ENCODE measurements at places on chromosomes 1 and 21.

DNA sequence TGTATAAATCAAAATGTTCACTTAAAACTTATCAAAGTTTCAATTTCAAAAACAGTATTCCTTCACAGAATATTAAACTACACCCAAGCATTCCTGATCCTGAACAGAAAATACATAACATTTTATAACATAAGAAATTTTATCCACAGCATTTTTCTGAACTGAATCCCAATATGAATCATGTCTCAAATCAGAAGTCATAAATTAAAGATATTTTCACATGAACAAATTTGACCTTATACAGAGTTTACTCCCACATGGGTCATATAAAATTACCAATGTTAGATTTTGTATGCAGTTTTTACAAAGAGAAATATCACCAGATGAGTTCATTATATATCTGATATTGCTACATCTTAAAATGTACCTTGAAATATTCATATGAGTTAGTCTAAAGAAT is 48.6 kb upstream of the ASPM start:
- no peak for DNase-seq

DNA sequence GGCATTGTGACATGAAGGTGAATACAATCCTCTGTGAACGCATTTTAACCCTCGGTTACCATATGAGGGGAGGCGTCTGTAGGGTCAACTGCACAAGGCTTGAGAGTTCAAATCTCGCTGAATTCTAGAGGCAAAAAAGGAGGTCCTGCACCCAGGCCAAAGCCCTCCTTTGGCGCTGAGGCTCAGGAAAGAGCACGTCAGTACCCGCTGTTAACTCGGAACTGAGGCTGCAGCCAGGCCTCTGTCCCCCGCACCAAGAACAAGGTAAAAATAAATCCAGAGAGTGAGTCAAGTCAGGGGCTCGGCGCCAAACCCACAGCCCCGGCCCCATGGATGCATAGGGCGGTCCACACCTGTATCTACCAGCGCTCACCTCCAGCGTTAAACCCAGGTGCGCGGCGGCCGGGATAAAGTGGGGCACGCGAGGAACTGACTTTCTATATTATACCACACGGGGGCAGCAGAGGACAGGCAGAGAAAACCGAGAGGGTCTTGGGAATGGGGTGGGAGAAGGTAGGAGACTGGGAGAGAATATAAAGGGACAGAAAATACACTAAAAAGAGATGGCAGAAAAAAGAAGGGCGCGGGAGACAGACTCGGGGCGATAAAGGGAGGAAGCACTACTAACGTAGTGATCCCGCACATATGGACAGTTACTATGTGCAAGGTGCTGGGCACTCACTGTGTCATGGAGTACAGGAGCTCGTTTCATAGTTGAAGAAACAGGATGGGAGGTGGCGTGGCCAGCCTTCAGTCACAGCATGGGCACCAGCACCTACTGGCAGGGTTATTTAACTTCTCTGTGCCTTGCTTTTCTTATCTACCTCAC is 54.9 kb downstream of the DMRTA2 start:
- peak; percentile 63 for DNase-seq

- DNase-seq = peak; percentile 15
Measured at GRCh38 chr1:98045767-98046641, 125.2 kb upstream of the DPYD start.

GRCh38 chr1:17475752-17476151 is 36.3 kb upstream of the RCC2 start:
- peak; percentile 66 for DNase-seq

DNA sequence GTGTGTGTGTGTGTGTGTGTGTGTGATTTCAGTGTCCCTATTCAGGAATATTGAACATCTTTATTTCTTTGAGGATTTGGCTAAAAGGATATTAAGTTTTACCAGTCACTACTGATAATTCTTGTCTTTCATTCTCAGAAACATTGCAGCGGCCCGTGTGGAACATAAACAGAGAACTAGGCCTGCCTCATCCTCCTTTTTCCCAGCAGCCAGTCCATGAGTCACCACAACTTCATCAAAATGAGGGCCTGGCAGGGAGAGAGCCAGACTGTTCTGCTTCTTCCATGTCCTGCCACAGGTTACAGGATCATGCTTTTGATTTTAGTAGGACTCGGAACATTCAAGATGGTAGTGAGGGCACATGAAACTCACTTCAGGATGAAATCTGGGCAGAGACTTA is 50.7 kb downstream of the LRIG2 start:
- DNase-seq = no peak

DNA sequence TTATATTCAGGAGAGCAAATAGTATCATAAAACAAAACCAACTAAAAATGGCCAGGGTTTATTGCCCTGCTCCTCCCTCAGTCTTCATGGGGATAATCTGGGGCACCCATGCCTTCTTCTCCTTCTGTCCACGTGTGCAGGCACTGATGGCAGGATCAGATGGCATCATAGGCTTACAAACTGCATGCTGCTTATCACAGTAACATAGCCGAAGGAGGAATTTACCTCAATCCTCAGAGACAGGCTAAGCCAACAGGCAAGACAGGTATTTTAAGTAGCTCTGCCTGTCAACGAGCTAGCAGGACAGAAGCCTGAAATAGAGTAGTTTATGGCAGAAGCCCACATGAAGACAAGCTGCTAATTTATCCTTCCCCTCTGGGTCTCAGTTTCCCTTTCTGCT is 9.4 kb downstream of the LAMB3 start:
- no peak for DNase-seq

GRCh38 chr1:225768662-225769426 is 8.8 kb upstream of the SRP9 start:
- DNase-seq = no peak

DNA sequence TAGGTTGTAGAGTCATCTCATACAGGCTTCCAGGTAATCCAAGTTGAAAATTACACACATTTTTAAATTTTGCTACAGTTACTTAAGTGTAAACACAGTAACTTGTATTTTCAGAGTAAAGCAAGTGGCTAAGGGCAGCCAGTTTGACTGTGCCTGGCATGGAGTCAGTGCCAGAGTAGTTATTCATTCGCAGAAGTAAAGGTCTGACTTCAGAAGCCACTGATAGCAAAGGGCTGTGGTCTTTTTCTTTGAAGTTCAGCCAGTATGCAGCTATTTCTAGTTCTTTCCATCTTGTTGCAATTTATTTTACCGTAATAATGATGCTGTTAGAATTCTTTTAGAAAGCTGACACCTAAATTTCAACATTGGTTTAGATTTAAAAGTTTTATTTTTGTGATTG is 9.4 kb downstream of the TMEM50A start:
- DNase-seq = no peak

DNA sequence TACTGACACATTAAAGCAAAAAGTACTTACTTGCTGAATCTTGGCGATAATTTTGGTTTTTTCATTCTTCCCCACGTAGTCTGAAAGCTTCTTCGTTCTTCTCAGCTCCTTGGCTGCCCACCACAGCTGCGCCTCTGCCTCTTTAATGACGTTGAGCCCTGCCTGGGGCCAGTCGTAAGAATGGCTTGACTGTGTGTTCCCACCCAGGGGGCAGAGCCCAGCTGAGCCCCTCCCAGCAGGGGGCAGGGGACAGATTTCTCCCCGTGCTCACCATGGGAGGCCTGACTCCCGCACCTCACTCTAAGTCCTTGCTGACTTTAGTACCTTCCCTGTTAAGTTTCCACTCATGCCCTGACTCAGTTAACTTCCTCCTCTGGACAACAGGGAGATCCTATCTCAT is 9.0 kb downstream of the CFAP298 start:
- DNase-seq = no peak

Measured in hepatocyte (in vitro differentiated cells).